ENCODE measurements at places on chromosomes 7 and 10. TPM values are rescaled to one million over a fixed set of nuclear protein-coding genes. Genes with fewer than 3 reads are reported as not detected.

RNF32 gene
- 1.9 TPM for total RNA-seq

SAMD9 gene
- total RNA-seq = 5.1 TPM

MYH16 gene
- 0.50 TPM for total RNA-seq

MMD2 gene
- not detected for total RNA-seq

PPP1R17 gene
- total RNA-seq = not detected

LRRC72 gene
- total RNA-seq = not detected

CALML3 gene
- not detected for total RNA-seq

BRAF gene
- 4.0 TPM for total RNA-seq

FERD3L gene
- not detected for total RNA-seq

PRR15 gene
- 3.8 TPM for total RNA-seq

CALHM1 gene
- total RNA-seq = not detected

SCART1 gene
- 0.14 TPM for total RNA-seq

IGF2BP3 gene
- 32.5 TPM for total RNA-seq

CPVL gene
- total RNA-seq = 0.29 TPM

AGMO gene
- 1.1 TPM for total RNA-seq

HOXA2 gene
- total RNA-seq = 0.66 TPM

LRRC17 gene
- total RNA-seq = 0.15 TPM

COL28A1 gene
- 0.98 TPM for total RNA-seq

CALD1 gene
- total RNA-seq = 135 TPM

SYT15 gene
- 3.3 TPM for total RNA-seq

ATG9B gene
- total RNA-seq = 0.39 TPM

AFAP1L2 gene
- 21.7 TPM for total RNA-seq

LMTK2 gene
- total RNA-seq = 9.7 TPM

RNF148 gene
- not detected for total RNA-seq

CABCOCO1 gene
- total RNA-seq = 0.19 TPM

C10orf71 gene
- total RNA-seq = not detected

PAX4 gene
- not detected for total RNA-seq

CDH23 gene
- 2.5 TPM for total RNA-seq

CDC14C gene
- not detected for total RNA-seq

GBX1 gene
- not detected for total RNA-seq

RSPH10B gene
- total RNA-seq = 0.11 TPM

TFPI2 gene
- 250 TPM for total RNA-seq

GJC3 gene
- total RNA-seq = 0.12 TPM

URGCP gene
- 26.0 TPM for total RNA-seq

INTS15 gene
- 24.2 TPM for total RNA-seq

NXPH1 gene
- total RNA-seq = not detected

JCAD gene
- 17.8 TPM for total RNA-seq

INHBA gene
- total RNA-seq = 0.20 TPM

HIF1AN gene
- 15.1 TPM for total RNA-seq

ASB4 gene
- total RNA-seq = 0.13 TPM

PRSS37 gene
- not detected for total RNA-seq

ARHGEF35 gene
- total RNA-seq = 0.18 TPM
